Left lobe of liver (tissue), 2 donors: ENCODE measurements at places on chromosomes 1 and 21. TPM values are rescaled to one million over a fixed set of nuclear protein-coding genes. Genes with fewer than 3 reads are reported as not detected.
A peak's percentile ranks its signal among the peaks of the same experiment; 100 is the strongest.

- DNase-seq: no peak
Measured at GRCh38 chr1:6002714-6003501, 10.7 kb upstream of the NPHP4 start.

RUSC1 gene
- 8.5 TPM for total RNA-seq

- no peak for DNase-seq
Measured at GRCh38 chr1:230320804-230321203, 105.3 kb downstream of the PGBD5 start.

DNA sequence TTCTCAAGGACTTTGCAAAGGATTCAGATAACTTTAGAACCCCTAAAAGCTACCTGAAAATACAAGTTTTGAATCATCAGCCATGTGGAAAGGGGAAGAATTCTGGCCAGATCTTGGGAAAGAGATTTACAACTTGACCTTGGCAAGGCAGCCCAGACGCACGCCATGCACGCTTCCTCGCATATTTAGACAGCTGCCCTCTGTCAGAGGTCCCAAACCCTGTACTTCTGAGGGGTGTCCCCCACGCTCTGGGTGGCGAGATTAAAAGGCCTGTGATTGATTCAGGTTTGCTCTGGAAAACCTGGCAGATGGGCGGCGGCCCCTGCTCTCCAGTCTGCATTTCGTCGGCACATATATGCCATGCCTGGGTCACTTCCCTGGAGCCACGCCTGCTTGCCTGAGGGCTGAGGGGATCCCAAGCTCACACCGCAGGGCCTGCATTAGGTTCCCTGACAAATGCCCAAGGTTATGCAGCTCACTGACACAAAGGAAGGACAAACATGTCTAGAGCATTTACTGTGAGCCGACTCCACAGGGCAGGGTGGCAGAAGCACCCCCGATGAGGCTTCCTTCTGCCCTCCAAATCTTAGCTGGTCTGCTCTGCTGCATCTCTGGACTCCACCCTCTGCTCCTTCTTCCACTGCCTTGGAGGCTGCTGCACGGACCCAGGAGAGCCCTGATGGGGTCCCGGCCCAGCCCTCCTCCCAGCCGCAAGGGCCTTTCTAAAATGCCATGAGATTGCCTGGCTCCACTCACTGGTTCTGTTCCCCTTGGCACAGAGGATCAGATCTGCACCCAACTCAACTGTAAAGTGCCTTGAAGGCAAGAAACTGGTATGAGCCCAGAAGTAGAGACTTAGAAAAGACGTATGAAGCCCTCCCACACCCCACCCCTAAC lies 103.9 kb downstream of the BCAR3 start:
- no peak for DNase-seq

DMBX1 gene
- total RNA-seq: not detected

DNA sequence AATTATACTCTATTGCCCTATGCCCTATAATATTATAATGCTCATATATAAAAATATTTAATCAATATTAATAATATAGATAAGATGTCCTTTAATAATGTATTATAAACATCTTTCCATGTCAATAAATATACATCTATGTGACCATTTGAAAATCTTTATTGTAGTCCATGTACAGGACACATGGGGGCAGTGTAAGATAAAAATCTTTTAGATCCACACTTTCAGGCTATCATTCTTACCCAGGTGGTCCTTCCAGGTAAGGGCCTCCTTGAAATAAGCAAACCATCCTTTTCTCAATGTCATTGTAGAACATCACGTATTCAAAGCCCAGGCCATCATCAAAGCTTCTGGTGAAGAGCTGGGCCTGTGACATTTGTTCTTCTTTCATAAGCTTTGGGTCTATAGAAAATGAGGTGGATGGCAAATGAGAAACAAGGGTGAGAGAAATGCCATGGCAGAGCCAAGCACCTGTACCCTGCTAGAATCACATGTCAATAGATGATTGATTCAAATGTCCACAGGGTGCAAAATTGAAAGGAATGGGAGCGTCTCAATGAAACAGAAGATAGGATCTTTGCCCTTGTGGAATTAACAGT lies 20.2 kb downstream of the THEM4 start:
- no peak for DNase-seq

GRCh38 chr1:47914218-47914938 lies 82.8 kb downstream of the TRABD2B start:
- no peak for DNase-seq

- DNase-seq: peak; percentile 49
Measured at GRCh38 chr21:44391345-44392091, 38.1 kb downstream of the TRPM2 start.

CELA3A gene
- total RNA-seq: 13.4 TPM

- no peak for DNase-seq
Measured at GRCh38 chr1:77950873-77951272, 28.0 kb downstream of the FUBP1 start.

- DNase-seq: no peak
Measured at GRCh38 chr1:113835686-113836290, 23.5 kb upstream of the RSBN1 start.

- DNase-seq: no peak
Measured at GRCh38 chr1:32893198-32894018, 7.1 kb downstream of the HPCA start.

SPRR2D gene
- total RNA-seq: not detected

GRCh38 chr1:84013708-84014107 lies 14.8 kb upstream of the TTLL7 start:
- no peak for DNase-seq

- DNase-seq: no peak
Measured at GRCh38 chr21:41668686-41669532, 97.9 kb downstream of the RIPK4 start.

IL10 gene
- total RNA-seq: 0.18 TPM

XPR1 gene
- 7.4 TPM for total RNA-seq

GRCh38 chr1:92481971-92482664 lies 4.6 kb downstream of the GFI1 start:
- DNase-seq: no peak

HES3 gene
- total RNA-seq: not detected

DNA sequence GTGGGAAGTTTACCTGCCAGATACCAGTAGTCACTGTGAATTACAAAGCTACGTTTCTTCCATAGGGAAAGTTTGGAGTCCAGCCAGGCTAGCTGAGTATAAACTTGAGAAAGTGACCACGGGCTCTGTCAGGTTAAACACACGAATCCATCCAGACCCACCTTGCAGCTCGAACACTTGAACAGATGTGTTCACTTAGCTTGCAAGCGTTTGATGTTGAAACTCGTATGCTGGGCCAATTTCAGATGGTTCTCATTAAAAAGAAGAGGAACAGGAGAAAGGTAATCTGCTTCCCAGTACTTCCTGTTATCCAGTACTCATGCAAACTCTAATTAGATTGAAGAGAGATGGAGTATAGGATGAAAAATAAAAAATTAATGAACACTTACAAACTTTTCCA lies 636.4 kb downstream of the SMYD3 start:
- no peak for DNase-seq

ADGRL2 gene
- 36.5 TPM for total RNA-seq

TNFSF4 gene
- 0.58 TPM for total RNA-seq

OR2L2 gene
- 0.05 TPM for total RNA-seq

- DNase-seq: peak; percentile 46
Measured at GRCh38 chr1:55524006-55524405, 308.8 kb upstream of the USP24 start.

BCL2L15 gene
- total RNA-seq: 0.13 TPM

DNA sequence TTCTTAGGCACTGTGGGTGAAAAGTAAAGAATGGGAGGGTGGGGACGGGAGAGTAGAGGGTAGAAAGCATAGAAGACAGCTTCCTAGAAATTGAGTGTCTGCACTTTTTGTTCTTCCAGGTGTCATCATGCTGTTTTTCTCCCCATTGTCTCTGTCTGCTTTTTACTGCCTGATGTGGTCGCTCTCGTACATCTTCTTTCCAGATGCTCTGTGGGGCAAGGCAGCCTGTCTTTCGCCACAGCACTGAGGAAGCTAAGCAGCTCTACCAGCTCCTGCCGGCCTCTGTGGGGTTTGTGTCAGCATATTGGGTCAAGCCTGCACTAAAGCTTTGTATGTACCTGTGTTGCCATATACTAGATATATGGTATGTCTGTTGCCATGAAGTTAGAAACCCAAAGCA lies 13.2 kb downstream of the TMEM269 start:
- DNase-seq: no peak

- no peak for DNase-seq
Measured at GRCh38 chr1:3352952-3353331, 101.5 kb upstream of the ARHGEF16 start.

XKR8 gene
- total RNA-seq: 8.5 TPM

HHAT gene
- total RNA-seq: 1.9 TPM

DNA sequence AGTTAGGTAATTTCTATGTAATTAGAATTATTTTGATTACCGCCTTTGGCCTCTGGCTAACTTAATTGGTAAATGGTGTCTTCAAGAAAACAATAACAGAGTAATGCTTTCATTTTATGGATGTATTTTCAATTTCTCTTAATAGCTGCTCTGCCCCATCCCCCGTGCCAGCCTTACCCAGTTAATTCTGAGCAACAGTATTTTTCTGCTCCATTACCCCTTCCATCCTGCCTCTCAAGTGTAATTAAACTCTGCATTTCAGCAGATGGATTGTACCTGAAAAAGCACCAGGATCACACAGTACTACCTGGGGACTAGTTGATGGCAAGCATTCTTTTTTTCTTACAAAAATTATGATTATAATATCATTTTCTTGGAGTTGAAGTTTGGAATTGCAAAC lies 104.2 kb downstream of the KIAA0319L start:
- no peak for DNase-seq

USH2A gene
- total RNA-seq: 1.5 TPM

GRCh38 chr1:38029685-38030511 lies 16.7 kb downstream of the POU3F1 start:
- no peak for DNase-seq

DNA sequence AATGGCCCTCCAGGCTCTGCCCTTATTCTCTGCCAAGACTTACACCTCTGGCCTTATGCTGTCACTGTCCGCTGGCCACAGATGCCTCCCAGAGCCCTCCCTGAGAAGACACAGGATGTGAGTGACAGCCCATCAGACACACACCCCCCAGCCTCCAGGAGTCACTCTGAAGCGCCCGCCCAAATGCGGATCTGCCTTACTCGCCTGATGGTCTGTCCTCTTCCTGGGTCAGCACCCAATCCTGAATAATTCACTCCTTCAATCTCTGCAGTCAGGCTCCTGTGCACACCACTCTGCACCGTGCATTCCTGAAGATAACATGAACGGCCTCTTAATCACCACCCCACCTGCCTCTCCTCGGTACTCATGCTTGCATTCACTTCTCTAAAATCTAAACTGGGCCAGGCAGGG lies 14.7 kb downstream of the CLSTN1 start:
- no peak for DNase-seq

DNA sequence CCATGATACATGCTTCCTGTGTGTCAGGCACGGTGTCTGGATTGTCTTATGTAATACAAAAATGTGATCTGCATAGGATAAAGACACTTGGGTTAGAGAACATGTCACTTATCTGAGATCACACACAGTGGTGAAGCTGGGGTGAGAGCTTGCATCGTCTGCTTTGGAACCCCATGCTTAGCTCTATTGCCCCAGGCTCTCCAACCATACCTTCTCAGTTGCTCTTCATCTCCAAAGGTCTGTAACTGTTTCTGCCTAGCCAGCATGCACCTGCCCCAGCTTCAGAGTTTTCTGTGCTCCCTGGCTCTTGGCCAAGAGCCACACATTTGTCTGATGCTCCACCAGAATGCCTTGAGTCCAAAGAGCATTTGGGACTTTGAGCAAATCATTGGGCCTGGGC lies 93.9 kb upstream of the COG2 start:
- no peak for DNase-seq

DNA sequence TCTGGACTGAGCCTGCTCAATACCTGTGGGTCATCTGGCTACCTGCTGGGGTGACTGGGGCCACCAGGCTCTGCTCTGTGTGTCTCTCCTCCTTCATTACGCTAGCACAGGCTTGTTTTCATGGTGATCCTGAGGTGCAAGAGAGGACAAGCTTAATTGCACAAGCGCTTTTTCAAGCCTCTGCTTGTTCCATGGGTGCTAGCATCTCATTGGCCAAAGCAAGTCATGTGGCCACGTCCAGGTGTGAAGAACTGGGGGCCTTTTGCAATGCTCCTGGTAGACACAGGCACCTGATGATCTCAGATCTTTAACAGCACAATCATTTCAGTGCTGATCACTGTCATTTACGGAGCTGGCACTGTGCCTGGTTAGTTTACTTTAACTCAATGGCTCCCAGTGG lies 114.6 kb downstream of the KAZN start:
- no peak for DNase-seq

GRCh38 chr1:221708987-221709386 lies 32.9 kb downstream of the DUSP10 start:
- DNase-seq: no peak

DNA sequence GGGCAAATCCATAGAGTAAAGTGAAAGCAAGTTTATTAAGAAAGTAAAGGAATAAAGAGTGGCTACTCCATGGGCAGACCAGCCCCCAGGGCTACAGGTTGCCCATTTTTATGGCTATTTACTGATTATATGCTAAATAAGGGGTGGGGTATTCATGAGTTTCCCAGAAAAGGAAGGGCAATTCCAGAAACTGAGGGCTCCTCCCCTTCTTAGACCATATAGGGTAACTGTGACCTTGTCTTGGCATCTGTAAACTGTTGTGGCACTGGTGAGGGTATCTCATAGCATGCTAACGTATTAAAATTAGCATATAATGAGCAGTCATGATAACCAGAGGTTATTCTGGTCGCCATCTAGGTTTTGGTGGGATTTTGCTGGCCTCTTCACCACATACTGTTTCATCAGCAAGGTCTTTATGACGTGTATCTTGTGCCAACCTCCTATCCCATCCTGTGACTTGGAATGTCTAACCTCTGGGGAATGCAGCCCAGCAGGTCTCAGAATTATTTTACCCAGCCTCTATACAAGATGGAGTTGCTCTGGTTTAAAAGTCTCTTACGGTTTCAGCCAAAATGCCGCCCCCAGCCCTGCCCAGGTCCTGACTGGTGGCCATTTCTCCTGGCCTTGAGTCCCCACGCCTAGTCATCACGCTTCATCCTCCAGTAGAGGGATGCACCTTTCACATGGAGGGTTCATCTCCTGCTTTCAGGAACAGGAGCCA lies 982 bp upstream of the TRIM17 start:
- no peak for DNase-seq

DNA sequence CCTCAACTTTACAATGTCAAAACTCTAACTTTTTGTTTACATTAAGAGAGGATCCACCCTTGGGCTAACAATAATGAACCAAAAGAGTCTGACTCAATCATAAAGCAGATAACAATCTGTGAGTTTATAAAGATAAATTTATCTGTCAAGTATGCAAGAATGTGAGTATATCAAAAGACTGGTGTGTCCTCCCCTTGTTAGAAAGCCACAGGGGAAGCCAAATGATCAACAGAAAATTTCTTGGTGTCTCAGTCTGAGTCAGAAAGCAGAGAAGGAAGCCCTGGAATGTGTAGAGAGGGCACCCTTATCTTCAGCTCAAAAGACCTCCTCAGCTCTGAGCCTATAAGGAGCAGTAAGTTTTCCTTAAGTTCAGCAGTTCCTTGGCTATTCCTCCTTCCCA lies 13.9 kb upstream of the PDIK1L start:
- DNase-seq: no peak

CACNA1S gene
- not detected for total RNA-seq

PLEKHA6 gene
- 28.8 TPM for total RNA-seq

LCE2A gene
- total RNA-seq: not detected

SHCBP1L gene
- total RNA-seq: not detected

SPRR5 gene
- not detected for total RNA-seq

LY9 gene
- total RNA-seq: 0.18 TPM
